D341Med (cell line): ENCODE measurements at places on chromosomes 13 and 19.

GRCh38 chr13:43783820-43784219, 3.0 kb downstream of the ENOX1 start:
- no peak for DNase-seq

- no peak for DNase-seq
These were observed 353.3 kb upstream of the ZNF507 start for GRCh38 chr19:31991984-31992655.

GRCh38 chr13:113922412-113923118, 51.3 kb downstream of the C13orf46 start:
- no peak for DNase-seq

GRCh38 chr19:7168941-7169340, 99.4 kb downstream of the ZNF557 start:
- no peak for DNase-seq

GRCh38 chr19:28744943-28745342, 468.0 kb downstream of the UQCRFS1 start:
- no peak for DNase-seq

DNA sequence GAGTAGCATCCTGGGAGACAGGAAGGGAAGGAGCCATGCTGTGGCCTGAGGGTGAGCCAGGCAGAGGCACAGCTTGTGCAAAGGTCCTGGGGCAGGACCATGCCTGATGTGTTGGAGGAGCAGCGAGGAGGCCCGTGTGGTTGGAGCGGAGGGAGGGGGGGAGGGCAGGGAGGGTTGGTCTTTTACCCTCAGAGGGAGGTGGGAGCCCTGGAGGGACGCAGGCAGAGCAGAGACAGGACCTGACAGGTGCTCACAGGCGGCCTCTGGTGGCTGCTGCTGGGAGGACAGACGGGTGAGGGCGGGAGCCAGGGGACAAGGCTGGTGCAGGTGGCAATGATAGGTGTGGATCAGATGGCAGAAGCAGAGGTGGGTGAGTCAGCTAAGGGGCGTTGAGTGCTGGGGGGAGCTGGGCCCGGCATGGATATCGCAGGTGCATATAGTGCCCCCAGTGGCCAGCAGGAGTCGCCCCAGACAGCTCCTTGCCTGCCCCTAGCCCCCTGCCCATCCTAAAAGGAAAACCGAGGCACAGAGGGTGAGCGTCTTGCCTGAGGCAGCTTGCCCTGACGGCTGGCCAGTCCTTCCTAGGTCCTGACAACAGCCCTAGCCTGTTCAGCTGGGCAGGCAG, 9.8 kb upstream of the GNA15 start:
- DNase-seq: peak; percentile 86

DNA sequence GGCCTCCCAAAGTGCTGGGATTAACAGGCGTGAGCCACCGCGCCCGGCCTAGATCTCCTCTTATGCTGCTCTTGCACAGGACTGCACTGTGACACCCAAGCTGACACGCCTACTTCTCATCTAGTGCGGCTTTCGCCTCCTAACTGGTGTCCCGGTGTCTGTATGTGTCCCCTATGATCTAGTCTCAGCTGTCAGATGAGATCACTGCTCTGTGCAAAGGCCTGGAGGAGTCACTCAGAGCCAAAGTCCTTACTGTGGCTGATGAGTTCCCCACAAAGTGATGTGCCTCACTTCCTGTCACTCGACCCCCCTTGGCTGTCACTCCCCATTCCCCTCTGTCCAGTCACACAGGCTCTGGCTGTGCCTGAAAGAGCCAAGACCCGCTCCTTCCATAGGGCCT, 2.5 kb downstream of the ZNF556 start:
- DNase-seq: no peak

DNA sequence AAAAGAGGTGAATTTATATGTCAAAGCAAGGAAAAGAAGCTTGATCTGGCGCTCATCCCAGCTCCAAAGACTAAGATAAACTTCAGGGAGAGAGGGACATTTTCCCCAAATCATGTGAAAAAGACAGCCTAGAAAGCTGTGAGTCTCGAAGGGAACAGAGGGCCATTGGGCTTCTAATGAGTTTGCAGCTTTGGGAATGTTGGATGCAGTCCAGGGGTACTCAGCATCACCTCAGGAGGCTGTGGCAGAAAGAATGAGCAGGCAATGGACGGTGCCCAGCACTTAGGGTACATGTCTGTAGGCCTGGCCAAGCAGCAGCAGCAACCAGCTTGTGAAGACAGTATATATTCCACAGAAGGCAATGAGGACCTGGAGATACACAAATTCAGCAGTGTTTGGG, 25.7 kb upstream of the WASF3 start:
- DNase-seq: no peak

DNA sequence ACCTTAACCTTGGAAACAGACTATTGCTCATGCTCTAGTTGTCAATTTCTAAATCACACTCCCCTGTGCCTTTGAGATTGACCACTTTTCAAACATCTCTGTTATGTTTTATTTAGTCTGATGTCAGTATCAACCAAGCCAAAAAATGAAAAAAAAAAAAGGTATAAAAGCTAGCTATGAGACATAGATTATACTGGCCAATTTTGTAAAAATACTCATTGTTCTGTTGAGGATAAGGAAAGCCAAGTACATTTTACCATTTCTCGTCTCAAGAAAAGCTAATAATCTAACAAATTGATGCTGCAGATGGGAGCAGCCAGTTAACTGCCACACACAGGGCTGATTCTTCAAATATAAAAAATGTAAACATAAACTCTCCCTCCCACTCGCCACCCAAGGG, 572.6 kb upstream of the KLF12 start:
- DNase-seq: no peak

DNA sequence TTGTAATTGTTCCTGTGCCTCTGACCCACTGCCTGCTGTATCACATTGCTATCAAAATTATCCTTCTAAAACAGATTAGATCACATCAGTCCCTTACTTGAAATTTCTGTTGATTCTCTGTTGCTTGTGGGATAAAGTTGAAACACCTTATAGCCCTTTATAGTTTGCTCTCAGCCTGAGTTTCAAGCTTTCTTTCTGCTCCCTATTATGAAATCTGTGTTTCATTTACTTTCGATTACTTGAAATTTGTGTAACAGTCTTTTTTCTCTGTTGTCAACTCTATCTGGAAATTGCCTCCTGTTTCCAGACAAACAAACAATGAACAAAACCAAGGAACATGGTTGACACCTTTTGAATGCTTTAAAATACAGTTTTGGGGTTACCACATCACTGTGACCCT, 167.9 kb downstream of the PDS5B start:
- DNase-seq: no peak

DNA sequence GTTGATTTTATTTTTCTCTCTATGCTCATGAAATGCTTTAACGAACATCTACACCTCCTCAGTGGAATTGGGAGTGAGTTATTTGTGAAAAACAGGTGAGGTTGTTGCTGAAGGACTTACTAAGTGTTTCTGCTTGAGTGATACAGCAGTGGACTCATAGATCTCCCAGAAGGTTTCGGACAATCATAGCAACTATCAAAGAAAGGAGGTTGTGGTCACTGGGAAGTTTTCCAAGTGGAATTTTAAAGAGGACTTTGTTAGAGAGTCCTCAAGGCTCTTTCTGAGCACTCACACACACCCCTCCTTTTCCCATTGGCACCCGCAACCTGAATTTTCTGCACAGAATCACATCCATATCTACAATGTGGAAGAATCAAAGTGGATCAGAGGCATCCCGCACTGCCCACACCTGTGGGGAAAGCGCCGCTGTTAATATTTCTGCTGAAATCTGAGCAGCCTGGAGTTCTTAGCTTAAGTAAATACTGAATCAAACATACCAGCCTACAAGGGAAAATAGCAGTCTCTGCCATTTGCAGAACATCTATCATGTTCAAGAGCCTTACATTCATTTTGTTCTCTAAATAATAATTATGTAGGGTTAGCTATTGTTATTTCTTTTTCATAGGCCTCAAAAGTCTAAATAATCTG, 719.4 kb downstream of the DIAPH3 start:
- no peak for DNase-seq

- DNase-seq: no peak
These were observed 26.1 kb downstream of the GAS6 start for GRCh38 chr13:113837560-113838355.

- no peak for DNase-seq
These were observed 19.0 kb downstream of the CD177 start for GRCh38 chr19:43372462-43372861.

DNA sequence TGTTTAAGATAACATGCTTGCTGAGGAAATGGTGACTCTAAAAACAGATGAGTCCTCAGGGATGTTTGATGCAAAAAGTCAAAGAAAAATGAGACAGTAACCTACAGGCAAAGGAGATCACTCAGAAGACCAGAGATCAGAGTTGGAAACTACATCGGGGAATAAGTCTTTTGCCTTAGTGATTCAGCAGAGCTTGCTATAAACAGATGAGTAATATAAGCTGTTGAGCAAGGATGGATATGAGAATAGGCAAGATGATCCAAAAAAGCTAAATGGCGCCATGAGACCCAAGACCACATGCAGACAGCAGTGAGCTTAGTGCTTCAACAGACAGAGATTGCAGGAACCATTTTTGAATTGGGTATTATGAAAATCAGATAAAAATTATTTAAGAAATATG, 168.6 kb downstream of the POSTN start:
- DNase-seq: no peak

GRCh38 chr19:5238700-5239099, 101.9 kb downstream of the PTPRS start:
- no peak for DNase-seq

- no peak for DNase-seq
These were observed 5.8 kb upstream of the DMKN start for GRCh38 chr19:35519291-35519690.

- DNase-seq: no peak
These were observed 5.8 kb upstream of the HSPH1 start for GRCh38 chr13:31167490-31167889.

- DNase-seq: no peak
These were observed 188.0 kb downstream of the TDRD3 start for GRCh38 chr13:60584976-60585375.

- DNase-seq: no peak
These were observed 917.4 kb upstream of the MIR17HG start for GRCh38 chr13:90430127-90430526.

GRCh38 chr19:27824108-27824507, 1388.8 kb downstream of the UQCRFS1 start:
- no peak for DNase-seq

- DNase-seq: no peak
These were observed 12.4 kb upstream of the CNFN start for GRCh38 chr19:42402376-42403116.

DNA sequence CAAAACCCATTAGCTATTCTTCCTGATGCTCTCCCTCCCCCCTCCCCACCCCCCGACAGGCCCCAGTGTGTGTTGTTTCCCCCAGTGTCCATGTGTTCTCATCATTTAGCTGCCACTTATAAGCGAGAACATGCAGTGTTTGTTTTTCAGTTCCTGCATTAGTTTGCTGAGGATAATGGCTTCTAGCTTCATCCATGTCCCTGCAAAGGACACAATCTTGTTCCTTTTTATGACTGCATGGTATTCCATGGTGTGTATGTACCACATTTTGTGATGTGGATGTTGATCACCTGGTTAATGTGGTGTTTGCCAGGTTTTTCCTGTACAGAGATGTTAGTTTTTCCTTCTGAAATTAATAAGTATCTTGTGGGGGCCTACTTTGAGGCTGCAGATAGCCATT, 31.5 kb downstream of the TDRD12 start:
- no peak for DNase-seq

GRCh38 chr13:57932061-57932460, 300.5 kb downstream of the PCDH17 start:
- no peak for DNase-seq

DNA sequence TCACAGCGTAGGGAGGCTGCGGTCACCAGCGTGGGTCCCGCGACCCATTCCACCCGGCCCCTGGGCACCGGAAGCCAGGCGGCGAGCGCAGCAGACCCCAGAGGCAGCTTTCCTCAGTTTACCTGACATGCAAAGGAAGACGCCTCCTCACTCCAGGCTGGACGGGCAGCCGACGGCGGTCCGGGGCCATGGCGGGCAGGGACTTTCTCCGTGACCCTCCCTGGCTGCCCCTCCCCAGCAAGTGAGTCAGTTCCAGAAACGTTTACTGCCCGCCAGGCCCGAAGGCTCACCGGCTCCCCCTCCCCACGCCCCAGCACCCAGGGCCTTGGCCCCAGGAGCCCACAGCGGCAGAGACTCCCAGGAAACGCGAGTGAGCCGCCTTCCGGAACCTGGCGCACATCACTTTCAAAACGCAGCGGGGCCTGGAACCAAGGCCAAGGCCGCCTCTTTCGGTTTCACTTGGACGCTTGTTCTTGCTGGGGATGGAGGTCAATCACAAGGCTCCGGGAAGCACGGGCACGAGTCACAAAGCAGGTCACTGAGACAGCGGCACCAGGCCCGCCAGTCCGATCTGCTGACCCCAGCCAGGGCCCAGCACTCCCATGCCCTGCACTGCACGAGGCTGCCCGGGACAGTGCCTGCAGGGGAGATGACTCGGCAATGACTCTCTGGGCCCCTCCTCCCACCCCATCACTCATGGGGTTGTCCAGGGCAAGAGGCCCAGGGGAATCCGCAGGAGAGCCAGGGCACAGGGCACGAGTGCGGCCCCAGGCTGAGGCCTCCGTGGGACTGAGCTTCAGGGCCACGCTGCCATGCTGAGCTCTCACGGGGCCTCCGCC, 5.3 kb downstream of the SBNO2 start:
- no peak for DNase-seq

DNA sequence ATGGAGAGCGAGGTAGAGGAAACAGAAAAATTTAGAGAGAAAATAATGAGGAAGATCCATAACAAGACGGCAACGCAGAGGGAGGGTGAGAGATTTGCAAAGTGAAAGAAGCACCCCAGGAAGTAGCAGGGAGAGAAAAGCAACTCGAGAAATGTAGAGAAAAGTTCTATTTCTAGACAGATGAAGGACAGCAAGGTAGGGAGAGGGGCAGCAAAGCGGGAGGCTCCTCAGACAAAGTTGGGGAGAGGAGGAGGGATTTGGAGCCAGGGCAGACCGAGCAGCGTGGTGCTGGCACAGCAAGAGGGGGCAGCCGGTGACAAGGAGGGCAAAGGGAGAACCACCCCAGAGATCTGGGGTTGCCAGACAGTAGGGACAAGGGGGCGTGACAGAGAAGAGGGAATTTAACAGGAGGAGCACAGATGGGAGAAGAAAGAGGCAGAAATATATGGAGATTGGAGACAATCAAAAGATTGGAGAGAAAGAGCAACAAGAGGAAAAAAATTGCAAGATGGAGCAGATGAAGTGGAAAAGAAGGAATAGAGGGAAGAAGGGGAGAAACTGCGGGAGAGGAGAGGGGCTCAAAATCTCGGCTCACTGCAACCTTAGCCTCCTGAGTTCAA, 989 bp downstream of the ZNF766 start:
- DNase-seq: peak; percentile 59

DNA sequence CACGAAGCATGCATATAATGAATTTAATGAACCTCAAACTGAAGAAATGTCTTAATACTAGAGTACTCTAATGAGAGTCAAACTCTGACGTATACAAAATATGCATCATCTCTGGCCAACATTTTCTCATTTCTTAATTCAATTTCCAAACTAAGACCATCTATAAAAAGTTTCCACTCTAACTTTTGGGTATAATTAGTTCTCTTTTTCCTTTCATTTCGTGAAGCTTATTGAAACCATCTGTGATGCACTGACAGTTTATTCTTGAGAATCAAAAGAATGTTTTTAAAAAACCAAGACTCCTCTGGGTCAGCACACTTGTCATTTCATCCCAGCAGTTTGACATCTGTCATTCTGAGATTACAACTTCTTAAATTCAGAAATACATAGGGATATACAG, 90.0 kb downstream of the CAB39L start:
- no peak for DNase-seq

- DNase-seq: no peak
These were observed 5.3 kb downstream of the F2RL3 start for GRCh38 chr19:16894080-16894479.

GRCh38 chr19:34482380-34483250, 1.1 kb downstream of the WTIP start:
- DNase-seq: peak; percentile 74

GRCh38 chr19:35738887-35739229, 3.4 kb downstream of the IGFLR1 start:
- DNase-seq: no peak
